ENCODE measurements at places on chromosomes 16 and 17. TPM values are rescaled to one million over a fixed set of nuclear protein-coding genes. Genes with fewer than 3 reads are reported as not detected.

DNA sequence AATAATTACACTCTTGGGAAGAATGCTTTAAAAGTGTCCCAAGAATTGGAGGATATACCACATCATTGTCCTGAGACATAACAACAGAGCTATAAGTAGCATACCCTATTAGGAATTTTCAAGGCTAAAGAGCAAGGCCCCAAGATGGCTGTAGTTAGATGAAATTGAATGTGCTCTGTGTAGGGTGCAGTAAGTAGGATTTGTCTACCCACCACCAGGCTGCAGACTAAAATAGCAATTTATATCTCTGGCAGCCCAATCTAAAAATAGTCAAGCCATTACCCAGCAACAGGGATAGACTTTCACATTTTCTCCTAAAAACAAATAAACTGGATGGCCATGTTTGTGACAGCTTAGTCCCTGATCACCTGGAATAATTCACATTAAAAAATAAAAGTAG is 5.6 kb downstream of the MMD start:
- DNase-seq = no peak

GRCh38 chr17:64426596-64426995 is 22.3 kb upstream of the MILR1 start:
- no peak for DNase-seq

- DNase-seq = no peak
These were observed 360.3 kb downstream of the GRIN2A start for GRCh38 chr16:9821970-9822369.

GRCh38 chr16:67539271-67539670 is 10.6 kb downstream of the RIPOR1 start:
- no peak for DNase-seq

DNA sequence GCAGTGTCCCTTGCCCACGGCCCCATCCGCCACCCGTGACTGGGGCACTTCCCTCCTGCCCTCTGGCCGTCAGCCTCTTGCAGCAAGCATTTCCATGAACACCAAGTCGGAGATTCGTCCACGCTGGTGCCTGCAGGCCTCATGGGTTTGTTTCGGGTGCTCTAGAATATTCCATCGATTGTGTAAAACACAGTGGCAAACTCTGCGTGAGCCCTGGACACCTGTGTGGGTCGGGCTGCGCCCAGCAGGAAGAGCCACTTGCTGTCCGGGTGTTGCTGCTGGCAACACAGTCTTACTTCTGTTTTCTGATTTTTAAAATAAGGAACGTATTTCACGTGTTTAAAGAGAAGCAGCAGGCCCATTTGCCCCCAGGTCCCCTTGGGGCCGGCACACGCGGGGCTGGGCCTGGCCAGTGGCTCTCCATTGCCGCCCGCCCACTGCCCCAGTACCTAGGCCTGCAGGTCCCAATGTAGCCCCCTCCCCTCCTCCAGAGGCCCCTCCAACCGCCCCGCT is 10.0 kb downstream of the CYBC1 start:
- DNase-seq = no peak

DNA sequence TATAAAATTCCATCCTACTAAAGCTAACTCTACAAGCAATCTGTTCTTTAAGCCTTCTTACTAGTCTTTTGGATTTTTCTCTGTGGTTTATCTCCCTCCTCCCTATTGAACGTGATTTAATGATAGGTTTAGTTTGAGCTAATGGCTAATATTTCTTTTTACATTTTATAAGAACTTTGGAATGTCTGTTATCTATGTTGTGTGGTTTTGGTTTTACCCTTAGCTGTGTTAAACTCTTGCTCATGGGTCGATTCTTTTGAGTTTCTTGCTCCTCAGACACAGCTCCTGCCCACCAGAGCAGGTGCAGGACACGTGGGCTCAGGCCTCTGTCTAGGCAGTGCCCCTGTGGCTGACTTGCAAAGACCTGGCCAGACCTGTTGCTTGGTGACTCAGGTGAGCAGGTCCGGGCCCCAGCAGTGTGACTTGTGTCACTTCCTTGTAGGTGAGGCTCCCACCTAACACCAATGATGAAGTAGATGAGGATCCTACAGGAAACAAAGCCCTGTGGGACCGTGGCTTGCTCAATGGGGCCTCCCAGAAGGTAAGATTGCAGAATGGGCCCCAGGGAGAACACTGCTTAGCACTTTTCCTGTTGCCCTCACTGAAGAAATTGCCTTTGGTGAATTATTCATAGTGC is 45.1 kb downstream of the SF3B3 start:
- no peak for DNase-seq

FBXW10 gene
- 0.16 TPM for total RNA-seq

Measured in mesothelial cell of epicardium (in vitro differentiated cells).